ENCODE measurements at places on chromosomes 11 and 22. TPM values are rescaled to one million over a fixed set of nuclear protein-coding genes. Genes with fewer than 3 reads are reported as not detected.
A peak's percentile ranks its signal among the peaks of the same experiment; 100 is the strongest.

DNA sequence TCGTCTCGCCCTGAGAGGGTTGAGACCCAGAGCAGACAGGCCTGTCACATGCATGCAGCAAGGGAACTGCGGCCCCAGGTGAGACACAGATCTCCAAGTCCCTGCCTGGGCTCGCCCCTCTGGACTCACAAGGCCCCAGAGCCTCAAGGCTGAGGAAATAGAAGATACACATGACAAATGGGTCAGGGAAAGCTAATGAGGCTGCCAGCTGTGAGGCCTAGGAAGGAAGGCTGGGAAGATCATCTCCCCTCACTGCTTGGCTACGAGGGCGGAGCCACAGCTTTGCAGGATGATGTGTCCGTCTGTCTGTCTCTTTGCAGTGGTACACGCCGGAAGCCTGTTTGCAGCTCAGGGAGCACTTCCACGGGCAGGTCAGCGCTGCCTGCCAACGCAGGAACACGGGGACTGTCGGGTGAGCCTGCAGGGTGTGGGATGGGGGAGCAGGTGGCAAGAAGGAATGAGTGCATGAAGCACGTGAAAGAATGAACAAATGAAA lies 4.5 kb downstream of the RAB36 start:
- no peak for DNase-seq

GRCh38 chr22:41237707-41238569 lies 2.8 kb downstream of the CHADL start:
- DNase-seq = peak; percentile 95

DNA sequence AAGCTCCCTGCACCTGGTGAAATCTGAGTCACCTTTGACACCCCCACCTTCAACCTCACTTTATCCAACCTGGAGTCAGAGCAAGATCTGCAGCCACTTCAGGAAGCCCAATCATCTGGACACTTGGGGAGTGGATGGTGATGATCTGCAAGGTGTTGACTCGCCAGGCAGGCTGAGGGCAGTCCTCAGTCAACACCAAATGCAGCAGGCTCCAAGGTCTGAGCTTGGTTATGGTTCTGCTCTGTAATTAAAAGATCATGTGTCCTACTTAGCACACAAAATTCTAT lies 446.9 kb downstream of the BRD1 start:
- DNase-seq = no peak

- no peak for DNase-seq
These were observed 22.3 kb downstream of the TNKS1BP1 start for GRCh38 chr11:57302489-57302888.

DNA sequence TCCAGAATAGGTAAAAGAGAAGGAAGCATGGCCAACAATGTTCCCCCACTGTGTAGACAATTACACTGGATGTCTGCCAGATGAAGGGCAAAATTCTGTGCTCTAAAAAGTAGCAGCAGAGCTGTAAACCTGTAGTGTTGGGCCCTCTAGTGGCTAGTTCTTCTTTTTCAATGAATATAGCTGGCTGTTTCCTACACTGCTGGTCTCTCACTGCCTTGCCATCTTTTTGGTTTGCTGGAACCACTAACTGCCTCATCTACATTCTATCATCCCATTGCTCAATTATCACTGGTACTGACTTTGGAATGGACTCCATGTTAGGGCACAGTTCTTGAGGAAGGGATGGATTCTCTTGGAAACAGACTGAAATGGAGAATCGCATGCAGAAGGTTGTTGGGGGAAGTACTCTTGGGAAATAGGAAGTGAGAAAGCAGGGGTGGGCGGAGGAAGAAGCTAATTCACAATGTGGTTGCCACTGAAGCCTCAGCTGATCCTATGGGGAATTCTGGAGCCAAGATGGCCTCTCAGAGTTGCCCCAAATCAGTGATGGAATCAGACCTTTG lies 17.9 kb downstream of the KCNE3 start:
- DNase-seq = peak; percentile 83

XKR3 gene
- not detected for total RNA-seq
